ENCODE measurements at places on chromosomes 11 and 22.

- DNase-seq: no peak
These were observed 390 bp upstream of the FGF3 start for GRCh38 chr11:69819541-69820070.

DNA sequence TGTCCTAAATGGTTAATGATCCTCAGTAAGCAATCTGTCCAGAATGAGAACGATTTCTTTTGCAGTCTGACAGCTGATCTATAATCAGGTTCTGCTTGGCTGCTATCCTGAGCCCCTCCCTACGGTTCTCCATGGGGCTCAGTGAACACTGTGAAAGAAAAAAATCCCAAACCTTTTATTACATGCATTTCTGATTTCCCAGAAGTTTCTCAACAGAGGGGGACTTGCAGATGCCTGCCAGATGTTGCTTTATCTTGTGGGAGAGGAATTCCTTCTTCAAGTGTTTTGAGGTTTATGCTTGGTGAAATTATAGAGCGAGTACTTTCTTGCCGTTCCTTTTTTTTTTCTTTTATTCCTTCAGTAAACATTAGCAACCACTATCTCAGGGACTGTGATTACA lies 531.9 kb upstream of the ISX start:
- DNase-seq: peak; percentile 18

DNA sequence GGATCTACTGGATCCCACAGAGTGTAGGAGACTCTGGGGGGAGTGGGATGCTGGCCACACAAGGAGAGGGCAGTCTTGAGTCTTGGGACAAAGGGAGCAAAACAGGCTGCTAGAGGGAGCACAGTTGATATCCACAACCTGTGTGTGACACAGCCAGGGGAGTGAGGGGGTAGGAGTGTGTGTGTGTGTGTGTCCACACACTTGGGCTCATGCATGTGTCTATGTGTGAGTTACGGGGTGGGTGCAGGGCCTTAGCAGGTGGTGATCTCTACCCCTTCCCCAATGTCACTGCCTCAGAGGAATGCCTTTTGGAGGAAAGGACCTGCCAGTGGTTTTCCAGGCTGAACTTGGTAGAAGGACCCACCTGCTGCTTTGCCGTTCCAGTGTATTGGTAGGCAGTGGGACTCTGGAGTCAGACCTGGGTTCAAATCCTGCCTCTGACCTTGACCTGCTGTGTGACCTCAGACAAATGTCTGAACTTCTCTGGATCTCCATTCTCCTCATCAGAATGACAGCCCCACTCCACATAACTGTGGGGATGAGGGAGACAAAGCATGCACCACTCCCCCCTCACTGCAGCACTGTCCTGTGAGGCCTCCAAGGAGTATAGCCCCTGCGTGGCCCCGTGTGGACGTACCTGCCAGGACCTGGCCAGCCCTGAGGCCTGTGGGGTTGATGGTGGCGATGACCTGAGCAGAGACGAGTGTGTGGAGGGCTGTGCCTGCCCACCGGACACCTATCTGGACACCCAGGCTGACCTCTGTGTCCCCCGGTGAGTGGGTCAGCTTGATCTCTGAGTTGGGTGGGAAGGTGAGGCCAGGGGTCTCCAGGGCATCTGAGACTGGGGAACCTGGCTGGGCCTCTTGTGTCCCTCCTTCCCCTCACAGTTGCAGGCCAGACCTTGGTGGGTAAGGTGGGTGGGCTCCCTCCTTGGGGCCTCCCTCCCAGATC lies 27.4 kb downstream of the OTOG start:
- DNase-seq: no peak

DNA sequence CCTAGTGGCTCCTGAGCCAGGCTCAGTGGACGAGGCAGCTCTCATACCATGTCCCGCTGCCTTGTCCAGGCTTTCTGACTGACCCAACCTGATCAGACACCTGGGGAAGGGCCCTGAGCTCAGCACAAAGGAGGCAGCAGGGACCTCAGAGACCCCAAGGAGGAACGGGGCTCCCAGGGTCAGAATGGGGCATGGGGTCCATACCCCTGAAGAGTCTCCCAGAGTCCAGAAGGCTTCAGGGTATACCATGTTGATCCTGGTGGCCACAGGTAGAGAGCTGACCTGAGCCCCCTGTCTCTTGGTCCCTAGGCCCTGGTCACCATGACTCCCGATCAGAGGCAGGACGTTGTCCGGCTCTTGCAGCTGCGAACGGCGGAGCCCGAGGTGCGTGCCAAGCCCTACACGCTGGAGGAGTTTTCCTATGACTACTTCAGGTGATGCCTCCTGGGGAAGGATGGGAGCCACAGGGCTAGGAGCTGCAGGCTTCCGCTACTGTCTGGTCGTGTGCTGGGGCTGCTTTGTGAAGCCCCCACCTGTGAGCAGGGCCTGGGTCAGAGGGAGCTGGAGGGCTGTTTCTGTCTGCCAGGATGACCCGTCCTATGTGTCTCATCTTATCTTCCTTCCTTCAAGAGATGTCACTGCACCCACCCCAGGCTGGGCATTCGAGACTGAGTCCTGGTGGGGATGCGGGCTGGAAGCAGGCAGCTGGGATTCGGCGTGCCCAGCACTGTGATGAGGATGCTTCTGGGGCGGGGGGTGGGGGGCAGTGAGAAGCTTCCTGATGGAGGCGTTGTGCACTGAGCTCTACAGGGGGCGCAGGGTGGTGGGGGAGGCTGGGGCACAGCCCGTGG lies 74.2 kb downstream of the MYO7A start:
- DNase-seq: no peak

DNA sequence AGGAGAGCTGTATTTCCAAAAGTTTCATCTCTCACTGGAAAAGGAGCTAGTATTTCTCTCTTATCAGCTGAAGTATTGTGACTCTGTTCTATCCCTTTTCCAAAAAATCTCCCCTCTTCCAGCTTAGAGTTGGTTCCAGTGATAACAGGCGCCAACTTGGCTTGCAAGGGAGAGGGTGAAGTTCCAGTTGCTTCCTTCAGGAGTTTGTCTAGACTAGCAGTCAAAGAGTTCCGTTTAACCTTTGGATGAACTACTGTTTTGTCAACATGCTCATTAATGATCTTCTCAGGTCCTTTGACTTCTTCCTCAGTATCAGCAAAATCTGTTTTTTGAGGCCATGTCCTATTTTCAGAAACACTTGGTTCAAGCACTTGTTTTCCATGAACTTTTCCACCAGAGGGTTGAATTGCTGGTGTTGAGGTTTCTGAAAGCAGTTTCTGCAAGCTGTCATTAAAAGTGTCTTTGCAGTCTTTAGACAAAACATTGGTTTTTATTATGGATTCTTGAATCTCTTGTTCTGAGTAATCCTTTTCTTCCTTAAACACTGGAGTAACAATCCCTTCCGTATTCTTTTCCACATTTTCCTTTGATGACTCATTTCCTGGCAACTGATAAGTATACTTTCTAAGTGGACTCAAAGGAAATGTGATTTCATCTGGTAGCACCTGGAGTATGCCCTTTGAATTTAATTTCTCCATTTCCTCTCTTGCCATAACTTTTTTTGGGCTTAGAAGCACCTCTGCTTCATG lies 39.7 kb upstream of the CCDC89 start:
- DNase-seq: no peak

- no peak for DNase-seq
These were observed 223.8 kb downstream of the FAM76B start for GRCh38 chr11:95565724-95566141.

DNA sequence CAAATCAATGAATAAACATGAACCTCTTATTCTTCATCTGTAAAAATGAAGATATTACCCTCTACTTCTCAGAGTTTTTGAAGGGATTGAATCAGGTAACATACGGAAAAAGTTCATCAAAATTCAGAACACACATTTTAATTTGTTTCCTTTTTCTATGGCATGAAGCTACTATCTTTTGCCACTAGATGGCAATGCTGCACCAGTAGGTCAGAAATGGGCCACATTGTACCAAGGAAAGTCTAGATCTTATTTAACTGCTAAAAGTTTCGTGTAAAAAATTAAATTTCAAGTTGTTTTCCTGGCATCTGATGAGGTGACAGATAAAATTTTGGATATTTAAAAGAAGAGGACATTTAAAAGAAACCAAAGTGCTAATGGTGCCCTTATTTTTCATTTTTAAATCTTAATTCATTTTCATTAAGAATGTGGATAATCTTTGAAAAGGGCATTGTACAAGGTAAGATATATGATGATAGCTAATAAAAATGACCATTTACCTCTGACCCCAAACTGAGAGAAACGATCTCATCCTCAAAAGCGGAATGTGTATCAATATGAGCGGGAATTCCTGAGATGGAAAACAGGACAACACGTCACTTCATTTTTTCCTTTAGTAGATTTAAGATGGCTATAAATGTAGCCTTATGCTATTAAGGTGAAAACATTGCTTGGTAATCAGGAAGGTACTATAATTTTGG lies 16.1 kb downstream of the ALKBH8 start:
- peak; percentile 33 for DNase-seq

DNA sequence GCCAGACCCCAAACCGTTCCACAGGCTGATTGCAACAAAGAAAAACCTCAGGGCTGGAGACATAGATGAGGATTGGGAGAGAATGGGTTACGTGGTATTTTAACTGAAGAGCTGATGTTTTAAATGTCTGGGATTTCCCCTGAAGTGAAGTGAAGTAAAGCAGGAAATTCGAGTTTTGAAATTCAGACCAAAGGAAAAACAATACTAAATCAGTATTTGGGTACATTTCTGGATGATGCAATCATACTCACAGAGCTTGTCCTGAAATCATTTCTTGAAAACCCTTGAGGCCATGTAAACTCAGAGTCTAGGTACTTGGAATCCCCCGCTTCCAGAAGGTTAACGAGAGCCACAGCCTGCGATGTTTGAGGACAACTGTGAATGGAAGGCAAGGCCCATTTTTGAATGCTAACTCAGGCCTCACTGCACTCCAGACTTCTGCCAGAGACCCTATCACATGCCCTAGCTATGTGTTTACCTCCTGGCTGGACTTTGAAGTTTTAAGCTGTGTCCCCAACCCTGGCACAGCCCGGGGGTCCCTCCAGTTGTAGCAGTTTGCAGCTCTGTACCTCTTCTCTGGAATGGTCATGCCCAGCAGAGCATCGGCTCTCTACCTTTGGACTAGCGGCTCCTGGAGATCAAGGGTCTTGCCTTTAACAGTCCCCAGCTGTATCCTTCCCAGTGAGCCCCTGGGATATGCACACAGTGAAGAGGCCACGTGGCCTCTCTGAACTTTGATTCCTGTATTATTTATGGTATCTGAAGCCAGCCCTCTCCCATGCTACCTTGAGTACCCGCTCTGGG lies 5.4 kb upstream of the FTH1 start:
- DNase-seq: no peak

- no peak for DNase-seq
These were observed 489.4 kb downstream of the KCNA4 start for GRCh38 chr11:29527391-29527936.

GRCh38 chr22:39238966-39239505 lies 5.7 kb downstream of the PDGFB start:
- no peak for DNase-seq

- DNase-seq: no peak
These were observed 51.4 kb upstream of the CRTAM start for GRCh38 chr11:122786896-122787295.

DNA sequence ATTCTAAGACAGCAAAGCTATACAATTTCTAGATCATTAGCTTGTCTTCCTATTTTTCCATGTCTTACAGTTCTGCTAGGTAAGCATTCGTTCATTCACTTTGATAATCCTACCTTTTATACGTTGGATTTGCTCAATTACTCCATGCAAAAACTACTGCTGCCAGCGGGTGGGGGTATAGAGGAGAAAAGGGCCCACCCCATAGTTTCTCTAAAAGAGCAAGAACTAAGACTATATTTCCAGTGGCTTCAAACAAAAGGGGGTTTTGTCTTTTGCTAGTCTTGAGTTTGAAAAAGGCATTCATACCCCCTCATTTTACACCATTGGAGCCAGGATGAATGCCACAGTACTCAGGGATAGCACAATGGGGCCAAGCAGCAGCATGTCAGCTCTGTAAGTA lies 155.7 kb downstream of the WT1 start:
- no peak for DNase-seq

- no peak for DNase-seq
These were observed 43.6 kb downstream of the OR2AG2 start for GRCh38 chr11:6727971-6728760.

DNA sequence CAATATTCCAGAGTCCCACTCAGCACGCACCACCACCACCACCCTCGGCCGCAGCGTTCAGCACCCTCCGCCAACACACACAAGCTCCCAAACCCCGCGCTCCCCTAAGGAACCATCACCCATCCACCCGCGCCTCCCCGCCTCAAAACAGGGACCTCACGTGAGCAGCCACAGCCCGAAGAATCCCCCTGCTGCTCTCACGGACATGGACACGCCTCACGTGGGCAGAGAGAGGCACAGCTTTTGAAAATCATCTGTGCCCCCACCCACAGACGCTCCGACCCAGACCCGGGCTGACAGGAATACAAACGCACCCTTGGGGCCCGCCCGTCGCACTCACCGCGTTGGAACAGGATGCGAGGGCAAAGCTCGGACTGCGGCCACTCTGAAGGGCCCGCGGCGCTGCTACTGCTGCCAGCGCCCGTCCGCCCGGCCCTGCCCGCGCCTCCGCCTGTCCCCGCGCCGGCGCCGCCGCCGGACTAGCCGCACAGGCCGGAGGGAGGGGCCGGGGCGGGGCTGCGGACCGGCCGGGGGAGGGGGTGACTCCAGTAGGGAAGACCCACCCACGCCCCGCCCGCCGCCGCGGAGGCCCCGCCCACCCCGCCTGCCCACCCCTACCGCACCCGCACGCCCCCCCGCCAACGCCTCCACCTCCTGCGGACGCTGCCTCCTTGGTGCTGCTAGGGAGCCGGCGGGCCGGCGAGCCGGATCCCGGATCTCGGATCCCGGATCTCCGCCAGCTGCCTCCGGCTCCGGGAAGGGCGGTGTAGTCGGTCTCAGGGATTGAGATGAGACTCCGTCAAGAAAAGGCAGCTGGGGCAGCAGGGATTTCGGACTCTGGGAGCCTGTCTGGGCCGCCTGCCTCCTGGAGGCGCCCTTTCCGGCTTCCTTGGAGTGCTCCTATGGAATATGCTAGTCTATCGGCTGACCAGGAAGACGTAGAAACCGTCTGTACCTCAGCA lies at the start of gene TRIM3:
TRIM3 (minus strand) TSS at position 491 of the 962 bp plus-strand sequence. CDS start 8,246 bp downstream, outside the sequence.
- DNase-seq: peak; percentile 97

- no peak for DNase-seq
These were observed 19.1 kb upstream of the KCNJ11 start for GRCh38 chr11:17407575-17407974.

- DNase-seq: no peak
These were observed 7.3 kb downstream of the AIP start for GRCh38 chr11:67489885-67490726.

DNA sequence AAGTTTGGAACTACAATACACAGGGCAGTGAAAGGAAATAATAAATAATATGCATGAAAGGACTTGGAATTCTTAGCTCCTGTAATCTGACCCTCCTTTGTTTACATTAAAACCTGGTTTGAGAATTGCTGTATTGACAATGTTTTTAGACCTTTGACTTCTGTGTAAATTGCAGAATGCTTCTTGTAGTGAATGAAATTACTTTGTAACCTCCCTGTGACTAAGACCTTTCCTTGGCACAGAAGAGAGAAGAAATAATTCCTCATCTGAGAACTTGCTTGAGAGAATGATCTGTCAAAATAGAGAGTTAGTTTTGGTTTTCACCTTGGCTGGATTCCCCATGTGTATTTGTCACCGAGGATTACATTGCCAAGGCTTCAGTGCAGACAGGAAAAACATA lies 640.0 kb upstream of the ANO5 start:
- no peak for DNase-seq

Measured in femur (tissue), 1 donor.